ENCODE measurements at places on chromosomes 11 and 22. TPM values are rescaled to one million over a fixed set of nuclear protein-coding genes. Genes with fewer than 3 reads are reported as not detected.

DNA sequence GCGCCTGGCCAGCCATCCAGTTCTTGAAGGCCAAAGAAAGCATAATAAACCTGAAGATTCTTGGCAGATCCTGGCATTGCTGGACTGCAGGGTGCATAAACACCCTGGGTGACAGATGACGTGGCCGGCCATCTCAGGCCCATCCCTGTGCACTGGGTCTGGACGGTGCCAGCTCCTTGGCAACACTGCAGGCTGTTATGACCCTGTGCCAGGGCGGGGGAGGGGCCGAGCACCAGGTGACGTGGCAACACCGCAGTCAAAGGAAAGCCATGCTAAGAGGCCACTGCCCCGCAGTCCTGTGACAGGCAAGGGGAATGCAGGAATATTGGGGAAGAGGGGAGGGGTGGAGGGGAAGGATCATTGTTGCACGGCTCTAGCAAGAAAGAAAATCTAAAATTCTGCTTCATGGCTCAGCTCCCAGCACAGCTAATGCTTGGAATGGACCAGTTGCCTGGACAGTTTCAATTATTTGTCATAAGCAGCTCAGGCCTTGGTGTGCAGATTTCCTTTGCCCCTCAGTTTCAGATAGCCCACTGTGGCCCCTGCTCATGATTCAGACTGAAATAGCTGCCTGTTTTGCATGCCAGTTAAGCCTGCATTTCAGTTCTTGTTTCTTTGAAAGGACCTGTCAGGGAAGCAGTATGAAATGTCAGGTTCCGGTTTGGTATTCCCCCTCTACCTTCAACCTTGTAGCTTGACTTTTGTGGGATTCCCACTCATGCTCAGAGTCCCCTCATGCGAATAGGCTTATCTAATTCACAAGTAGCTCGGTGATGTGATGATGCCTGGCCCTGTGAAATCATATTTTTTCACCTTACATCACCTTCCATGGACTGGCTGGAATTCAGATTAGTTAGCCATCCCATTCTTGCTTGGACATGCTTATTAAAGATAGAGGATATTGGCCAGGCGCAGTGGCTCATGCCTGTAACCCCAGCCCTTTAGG lies 29.7 kb upstream of the DDX6 start:
- DNase-seq: peak; percentile 84

The OR10A5 gene
- total RNA-seq: not detected

The DSCAML1 gene
- 1.4 TPM for total RNA-seq

The KRTAP5-11 gene
- not detected for total RNA-seq

The OR5P2 gene
- total RNA-seq: not detected

DNA sequence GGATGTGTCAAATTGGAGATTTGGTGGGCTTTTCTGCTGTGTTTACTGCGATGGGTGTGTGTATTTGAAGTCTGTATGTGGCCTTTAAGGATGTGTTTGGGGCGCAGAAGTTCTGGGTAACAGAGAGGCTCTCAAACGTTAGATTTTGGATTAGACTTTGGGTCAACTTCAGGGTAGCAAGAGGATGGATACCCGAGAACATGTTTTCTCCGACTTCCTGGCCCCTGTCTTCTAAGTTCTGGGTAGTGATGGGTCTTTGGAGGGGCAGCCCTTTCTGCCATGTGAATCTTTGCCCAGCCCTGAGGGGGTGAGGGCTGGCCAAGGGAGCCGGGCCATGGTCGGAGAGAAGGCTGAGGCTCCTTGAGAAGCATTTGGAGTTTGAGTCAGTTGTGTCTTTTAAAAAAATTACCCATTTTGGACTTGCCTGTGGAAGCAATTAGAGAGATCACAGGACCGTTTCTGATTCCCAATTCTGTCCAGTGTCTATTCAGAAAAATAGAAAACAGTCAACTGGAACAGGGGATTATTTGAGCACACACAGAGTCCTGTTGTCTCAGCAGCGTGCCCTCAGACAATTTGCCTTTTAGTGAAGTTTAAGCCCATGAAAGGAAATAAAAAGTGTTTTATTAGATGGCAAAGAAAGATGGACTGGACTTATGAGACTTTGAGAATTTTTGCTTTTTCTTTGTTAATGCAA lies 114.4 kb downstream of the PTPRJ start:
- DNase-seq: no peak

GRCh38 chr22:43476341-43476740 lies 64.5 kb downstream of the MPPED1 start:
- DNase-seq: no peak

GRCh38 chr11:127248476-127248875 lies 247.9 kb upstream of the KIRREL3 start:
- DNase-seq: no peak

The NUP98 gene
- 38.8 TPM for total RNA-seq

The OR1S1 gene
- total RNA-seq: not detected

DNA sequence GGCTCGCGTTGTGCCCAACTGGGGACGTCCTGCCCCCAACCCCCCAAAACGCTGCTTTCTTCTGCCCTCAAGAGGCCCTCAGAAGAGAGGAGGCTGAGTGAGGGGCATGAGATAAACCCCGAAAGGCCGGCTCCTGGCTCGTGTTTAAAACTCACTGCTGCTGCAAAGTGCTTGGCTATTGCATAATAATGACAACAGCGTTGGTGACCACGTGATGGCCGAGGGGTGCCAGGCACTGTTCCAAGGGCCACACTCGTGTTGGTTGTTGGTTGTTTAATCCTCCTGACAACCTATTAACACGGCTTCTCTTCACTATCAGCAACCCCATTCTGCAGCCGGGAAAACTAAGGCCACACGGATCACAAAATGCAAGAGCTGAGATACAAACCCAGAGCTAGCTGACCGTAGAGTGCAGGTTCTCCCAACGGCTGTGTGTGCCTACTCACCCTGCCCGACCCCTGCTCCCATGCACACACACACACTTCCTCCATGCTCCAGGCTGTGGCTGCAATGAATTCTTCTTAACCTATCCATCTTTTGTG lies 51.0 kb downstream of the ANO1 start:
- DNase-seq: peak; percentile 53

GRCh38 chr11:1546077-1546535 lies 26.0 kb downstream of the DUSP8 start:
- DNase-seq: peak; percentile 56
